Activated naive CD4-positive, alpha-beta T cell (primary cell): ENCODE measurements at places on chromosomes 5 and 9.

DNA sequence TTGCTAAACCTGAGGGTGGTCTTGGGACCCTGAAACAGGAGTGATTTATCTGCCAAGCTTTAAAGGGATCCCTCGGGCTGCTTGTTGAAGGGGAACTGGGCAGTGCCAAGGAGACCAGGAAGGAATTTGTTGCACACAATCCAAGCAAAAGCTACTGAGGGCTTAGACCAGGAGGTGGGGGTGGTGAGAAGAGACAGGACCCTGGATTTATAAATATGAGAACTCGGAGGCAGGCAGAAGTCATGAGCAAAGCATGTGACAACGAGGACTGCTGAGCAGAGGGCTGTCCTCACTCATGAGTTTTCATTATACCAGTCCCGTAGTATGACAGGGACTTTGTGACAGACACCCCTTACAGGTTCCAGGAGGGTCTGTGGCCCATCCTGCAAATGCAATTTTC is 237.3 kb downstream of the DRD1 start:
- no peak for DNase-seq

GRCh38 chr5:176169393-176170063 is 68.7 kb upstream of the SIMC1 start:
- DNase-seq: no peak

DNA sequence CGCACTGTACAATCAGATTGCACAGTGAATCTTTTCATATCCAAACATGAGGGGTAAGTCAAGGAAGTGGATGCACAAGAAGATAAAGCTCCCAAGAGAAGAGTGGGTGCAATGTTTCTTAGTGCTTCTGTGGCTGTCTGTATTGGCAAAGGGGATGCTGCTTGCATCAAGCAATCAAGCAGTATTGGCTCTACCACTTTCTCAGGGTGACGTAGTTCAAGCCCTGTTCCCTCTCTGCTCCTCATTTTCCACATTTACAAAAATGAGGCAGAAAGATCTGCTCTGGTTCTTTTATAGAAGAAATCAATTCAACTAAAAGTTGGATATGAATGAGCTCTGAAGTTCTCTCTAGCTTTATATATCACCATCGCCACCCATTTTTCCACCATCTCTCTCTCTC is 2.3 kb downstream of the TNFSF8 start:
- no peak for DNase-seq

DNA sequence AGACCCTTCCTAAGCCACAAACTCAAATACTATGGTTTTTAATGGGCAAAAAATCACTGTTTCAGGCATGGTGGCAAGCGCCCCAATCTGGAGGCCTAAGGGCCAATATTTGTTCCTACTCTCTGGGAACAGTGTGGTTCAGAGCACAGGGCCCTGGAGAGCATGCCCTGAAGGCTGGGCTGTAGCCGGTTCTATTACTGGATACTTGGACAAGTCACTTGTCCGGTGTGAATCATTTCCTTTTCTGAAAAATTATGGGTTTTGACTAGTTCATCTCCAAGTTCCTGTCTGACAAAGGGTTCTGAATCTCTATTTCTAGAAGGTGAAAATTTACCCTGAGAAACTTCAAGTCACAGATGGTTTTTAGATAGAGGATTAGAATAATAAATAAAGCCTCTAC is 75.0 kb downstream of the OTULIN start:
- DNase-seq: no peak

DNA sequence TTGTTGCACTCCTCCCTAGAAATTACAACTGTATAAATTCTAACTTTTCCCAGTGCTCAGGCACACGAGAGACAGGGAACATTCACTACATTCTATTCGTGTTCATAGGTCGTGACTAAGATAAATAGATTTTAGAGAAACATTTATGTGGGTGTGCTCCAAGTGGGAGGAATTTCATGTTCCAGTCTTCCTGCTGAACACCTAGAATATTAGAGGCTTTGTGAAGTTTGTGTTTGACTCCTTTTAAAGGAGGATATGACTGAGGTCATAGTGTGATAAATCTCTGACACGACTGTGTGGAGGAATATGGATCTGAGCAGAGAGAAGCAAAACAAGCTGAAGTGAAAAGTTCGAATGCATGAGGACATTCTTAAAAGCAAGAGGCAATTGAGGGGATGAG is 355.3 kb downstream of the ZSWIM6 start:
- no peak for DNase-seq

DNA sequence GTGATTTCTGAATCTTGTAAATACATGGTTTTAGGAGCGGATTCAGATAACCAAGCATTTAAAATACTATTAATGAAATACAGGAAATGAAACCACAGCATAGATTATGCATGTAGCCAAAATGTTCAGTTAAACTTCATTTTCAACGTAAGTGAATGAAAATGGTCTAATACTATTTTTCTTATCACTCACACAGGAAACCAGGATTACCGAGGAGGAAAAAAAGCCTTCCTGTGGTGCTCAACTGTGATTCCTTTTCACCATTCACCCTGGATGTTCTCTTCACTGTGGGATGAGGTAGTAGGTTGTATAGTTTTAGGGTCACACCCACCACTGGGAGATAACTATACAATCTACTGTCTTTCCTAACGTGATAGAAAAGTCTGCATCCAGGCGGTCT is 83.4 kb upstream of the ZNF169 start:
- no peak for DNase-seq

GRCh38 chr5:68440651-68441050 is 225.1 kb downstream of the PIK3R1 start:
- no peak for DNase-seq

GRCh38 chr5:151104795-151105194 is 24.0 kb upstream of the TNIP1 start:
- no peak for DNase-seq

DNA sequence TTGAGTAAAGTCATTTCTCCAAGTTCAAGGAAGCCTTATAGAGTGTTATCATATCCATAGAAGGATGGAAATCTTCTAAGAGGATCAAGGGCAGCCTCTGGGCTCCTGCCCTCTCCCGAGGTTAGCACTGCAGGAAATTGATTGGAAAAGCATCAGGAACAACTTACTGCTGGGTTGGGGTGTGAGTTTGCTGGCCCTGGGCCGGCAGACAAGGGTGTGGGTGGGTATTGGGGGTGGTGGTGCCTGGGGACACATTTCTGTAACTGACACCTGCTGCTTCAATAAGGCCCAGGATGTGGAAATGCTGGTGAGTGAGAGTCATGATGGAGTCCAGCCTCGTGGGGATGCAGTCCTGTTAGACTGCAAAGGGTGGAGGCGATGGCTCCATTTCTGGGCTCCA is 5.5 kb downstream of the CSF2 start:
- no peak for DNase-seq

DNA sequence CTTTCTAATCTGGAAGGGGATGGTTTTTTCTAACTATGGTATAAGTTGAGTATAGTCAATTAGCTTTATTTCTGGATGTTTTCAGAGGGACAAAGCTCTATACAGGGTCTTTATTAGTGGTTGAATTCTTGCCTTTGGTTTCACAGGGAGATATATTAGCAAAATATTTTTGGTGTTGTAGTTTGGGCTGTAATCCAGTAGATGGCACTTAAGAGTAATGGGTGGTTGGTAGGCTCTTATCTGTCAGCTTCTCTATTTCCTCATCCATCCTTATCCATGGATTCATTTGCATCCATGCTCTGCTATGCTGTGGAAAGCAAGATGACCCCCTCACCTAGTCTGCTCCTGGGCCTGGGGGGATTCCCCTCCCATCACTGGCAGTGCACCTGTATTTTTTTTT is 363.6 kb upstream of the CYLC2 start:
- DNase-seq: no peak

- DNase-seq: no peak
Measured at GRCh38 chr9:24765025-24765756, 219.5 kb upstream of the IZUMO3 start.

- no peak for DNase-seq
Measured at GRCh38 chr5:177478711-177479646, 5.5 kb upstream of the DBN1 start.

DNA sequence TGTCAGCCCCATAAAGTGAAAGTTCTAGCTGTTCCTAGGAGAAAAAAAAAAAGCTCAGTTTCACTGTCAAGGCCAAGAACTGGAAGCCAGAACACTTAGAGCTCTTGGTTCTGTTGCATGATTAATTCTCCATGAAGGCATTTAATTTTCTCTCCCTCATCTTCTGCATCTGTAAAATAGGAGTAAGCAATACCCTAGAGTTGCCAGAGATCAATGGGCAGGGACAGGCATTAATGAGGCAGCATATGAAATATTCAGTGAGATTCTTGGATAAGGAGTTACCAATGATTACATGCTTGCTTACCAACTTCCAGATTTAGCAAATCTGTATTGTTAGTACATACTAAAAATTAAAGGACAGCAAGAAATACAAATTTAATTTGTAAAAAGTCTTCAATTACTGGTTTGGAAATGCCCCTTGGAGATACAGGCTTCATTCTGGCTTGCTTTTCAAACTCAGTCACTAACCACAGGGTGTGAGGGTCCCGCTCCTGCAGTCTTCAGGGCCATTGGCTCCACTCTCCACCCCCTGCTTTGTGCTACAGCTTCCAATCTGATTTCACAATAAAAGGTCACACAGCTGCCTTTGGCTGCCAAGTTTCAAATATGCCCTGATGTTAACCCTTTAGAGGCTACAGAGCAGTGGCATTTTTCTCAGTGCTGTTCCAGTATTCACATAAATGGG is 624.6 kb downstream of the BNC2 start:
- no peak for DNase-seq

- no peak for DNase-seq
Measured at GRCh38 chr5:145903867-145904266, 31.1 kb upstream of the GRXCR2 start.

GRCh38 chr5:7043797-7044196 is 330.6 kb downstream of the TENT4A start:
- DNase-seq: no peak

GRCh38 chr5:108118813-108119514 is 262.9 kb downstream of the FBXL17 start:
- DNase-seq: no peak

DNA sequence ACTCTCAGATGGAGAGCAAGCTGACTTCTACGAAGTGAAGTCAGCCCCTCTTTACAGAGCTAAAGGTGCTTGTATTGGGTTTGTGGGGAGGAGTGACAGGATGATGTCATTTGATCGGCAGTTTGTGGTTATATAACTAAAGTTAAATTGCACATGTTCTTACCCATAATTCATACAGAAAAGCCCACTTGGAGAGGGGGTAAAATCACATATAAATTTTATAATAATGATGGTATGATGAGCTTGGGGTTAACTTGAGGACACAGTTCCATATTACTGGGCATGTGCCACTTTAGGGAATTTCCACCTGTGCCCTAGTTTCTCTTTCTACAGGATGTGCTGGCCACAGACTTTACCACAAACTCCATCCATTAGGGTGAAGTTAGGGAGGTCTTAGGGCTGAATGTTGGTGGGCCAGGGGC is 1178.6 kb upstream of the CDH9 start:
- no peak for DNase-seq

DNA sequence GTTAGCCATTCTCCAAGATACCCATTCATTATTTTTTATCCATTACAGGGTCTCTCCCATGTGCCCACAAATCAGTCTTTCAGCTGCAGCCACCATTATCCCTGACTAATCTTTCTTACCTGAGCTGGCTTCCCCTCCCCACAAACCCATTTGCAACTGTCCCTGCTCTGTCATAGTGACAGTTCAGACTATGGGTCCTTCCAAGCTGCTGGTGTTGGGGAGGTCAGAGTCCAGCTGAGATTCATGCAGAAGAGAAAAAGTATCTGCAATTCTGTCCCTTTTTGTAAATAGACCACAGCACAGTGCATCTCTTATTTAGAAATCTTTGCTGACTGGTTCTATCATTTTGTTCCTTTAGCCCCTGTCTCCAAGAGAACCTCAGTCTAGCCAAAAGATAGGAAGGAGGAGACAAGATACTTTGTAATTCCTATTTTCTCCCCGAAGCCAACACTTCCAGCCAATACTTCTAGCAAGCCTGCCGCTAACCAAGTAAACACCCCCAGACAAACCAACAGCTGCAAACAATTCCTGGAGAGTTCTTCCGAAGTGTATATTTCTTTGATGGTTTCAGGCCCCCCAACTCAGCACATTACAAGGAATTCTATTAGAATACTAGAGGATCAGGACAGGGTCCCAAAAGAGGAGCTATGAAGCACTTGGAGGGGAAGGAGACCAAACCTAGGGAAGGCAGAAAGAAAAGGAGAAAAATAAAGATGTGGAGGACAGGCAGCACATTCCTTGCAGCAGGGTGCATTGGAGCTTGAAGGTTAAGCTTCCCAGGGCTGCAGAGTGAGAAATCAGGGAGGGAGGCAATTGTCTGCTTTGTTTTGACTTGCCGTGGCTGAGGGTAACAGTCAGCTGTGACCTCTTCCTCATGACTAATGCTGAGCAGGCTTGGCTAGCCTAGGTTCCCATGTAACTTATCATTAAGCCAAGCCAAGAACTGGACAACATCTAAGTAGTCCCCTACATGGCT is 148.5 kb downstream of the SGCD start:
- DNase-seq: no peak

- no peak for DNase-seq
Measured at GRCh38 chr5:38329132-38329715, 70.9 kb downstream of the EGFLAM start.

GRCh38 chr5:34844999-34845398 is 6.0 kb downstream of the TTC23L start:
- no peak for DNase-seq

DNA sequence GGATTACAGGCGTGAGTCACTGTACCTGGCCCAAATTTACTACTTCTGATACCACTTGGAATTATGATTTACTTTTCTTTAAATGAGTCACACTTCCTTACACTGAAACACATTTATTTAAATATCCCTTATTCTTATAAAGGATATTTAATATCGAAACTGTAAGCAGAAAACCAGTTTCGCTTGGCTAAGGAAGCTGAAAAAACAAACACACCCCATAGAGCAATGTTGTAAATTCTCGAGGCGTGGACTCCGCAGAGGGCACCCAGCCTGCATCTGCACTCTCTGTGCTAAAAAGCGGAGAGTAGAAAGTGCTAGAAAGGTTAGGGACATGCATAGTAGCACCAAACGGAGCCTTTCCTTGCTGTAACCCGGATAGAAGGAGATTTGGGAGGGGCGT is 86.5 kb downstream of the HMCN2 start:
- no peak for DNase-seq

DNA sequence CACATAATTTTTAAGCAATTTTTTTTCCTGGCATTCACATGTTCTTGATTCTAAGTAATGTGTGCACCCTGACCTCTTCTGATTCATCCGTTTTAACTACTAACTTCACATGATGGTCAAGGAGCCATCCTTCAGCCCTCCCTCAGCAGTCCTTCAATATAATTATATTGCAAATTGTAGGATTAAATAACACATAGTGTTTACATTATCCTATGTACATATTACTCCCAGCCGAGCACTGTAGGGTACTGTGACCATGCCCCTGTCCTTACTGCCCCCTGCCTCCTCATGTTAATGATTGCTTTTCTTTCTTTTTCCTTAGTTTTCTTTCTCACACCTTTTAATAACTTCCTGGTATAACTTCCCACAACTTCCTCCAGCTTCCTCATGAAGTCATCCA is 96.3 kb upstream of the FANCC start:
- DNase-seq: no peak

- no peak for DNase-seq
Measured at GRCh38 chr5:115297031-115297430, 577 bp upstream of the CCDC112 start.
